ENCODE measurements at places on chromosomes 7 and 10.
A peak's percentile ranks its signal among the peaks of the same experiment; 100 is the strongest.

DNA sequence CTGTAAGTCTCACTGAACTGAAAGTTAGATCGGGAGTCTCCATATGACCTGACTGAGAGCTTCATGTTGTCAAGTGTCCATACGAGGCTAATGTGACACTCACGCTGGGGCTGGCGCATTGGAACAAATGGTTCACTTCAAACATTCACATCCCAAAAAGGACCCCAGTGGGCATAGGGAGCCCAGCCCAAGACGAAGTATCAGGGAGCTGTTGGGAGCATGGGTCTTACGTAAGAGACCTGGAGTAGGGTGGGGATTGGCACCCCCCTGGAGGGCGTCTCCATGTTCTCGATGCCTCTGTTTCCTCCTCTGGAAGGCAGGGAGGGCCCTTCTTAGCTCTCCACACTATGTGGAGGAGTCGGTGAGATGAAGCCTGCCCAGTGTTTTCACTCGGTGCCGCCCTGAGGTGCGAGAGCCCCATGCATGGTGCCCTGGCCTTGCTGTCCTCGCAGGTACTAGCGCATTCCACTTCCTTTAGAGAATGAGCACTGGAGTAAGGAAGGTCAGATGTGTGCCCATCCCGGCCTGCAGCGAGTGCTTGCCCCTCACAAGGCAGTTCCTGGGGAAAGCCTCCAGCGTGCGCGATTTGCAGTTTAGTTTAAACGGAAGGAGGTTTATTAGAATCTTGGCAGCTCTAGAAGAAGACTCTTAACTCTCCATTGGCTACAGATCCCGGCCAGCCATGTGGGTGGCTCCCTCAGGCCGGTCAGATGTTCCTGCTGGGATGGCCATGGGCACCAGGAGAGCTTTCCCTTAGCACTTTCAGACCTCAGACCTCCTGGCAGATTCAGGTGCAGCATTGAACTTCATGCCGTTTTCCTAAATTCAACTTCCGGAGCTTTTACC, 64.4 kb downstream of the PTPRE start:
- DNase-seq: no peak

DNA sequence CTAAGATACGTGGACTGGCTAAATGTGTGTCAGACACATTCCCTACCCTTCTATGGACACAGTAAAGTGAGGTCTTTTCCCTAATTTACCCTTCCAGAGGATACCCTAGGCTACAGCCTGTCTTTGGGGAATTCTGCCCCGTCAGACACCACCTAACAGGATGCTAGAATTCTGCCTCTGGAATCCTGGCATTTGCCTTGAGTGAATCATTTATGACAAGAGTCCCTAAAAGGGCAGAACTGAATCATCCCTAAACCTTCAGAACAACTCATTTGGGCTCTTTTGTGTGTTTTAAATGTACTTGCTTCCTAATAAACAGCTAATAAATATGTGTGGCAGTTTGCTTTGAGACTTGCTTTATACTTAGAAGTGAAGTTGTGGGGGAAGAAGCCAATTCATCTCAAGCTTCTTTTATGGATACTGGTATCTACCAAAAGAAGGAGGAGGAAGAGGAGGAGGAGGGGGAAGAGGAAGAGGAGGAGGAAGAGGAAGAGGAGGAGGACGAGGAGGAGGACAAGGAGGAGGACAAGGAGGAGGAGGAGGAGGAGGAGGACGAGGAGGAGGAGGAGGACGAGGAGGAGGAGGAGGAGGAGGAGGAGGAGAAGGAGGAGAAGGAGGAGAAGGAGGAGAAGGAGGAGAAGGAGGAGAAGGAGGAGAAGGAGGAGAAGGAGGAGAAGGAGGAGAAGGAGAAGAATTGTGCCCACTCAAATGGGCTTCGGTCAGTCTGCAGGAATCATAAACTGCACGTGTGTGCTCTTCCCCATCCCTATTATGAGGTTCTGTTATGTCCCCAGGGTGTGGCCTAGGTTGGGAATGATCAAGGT, 27.1 kb downstream of the PARP12 start:
- DNase-seq: peak; percentile 67

DNA sequence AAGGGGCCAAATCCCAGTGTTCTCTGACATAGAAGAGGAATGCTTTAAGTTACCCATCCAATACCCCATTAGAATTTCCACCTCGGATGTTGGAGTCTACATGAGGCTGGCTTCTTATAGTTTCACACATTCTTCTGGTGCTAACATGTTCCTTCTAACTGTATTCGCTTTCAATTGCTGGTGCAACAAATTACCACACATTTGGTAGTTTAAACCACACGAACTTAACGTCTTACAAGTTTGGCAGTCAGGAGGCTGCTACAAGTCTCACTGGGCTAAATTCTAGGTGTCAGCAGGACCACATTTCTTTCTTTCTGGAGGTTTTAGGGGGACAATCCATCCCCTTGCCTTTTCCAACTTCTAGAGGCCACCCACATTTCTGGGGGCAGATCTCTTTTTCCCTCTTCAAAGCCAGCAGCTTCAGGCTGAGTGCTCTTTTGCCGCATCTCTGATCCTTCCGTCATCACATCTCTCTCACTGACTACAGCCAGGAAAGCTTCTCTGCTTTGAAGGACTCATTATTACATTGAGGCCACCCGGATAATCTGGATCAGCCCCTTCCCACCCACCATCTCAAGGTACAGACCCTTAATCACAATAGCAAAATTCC, 5.1 kb upstream of the MACC1 start:
- DNase-seq: no peak

- no peak for DNase-seq
Measured at GRCh38 chr7:88218429-88218745, 1.5 kb downstream of the SRI start.

GRCh38 chr10:6151087-6151977, 51.4 kb upstream of the PFKFB3 start:
- peak; percentile 61 for DNase-seq

DNA sequence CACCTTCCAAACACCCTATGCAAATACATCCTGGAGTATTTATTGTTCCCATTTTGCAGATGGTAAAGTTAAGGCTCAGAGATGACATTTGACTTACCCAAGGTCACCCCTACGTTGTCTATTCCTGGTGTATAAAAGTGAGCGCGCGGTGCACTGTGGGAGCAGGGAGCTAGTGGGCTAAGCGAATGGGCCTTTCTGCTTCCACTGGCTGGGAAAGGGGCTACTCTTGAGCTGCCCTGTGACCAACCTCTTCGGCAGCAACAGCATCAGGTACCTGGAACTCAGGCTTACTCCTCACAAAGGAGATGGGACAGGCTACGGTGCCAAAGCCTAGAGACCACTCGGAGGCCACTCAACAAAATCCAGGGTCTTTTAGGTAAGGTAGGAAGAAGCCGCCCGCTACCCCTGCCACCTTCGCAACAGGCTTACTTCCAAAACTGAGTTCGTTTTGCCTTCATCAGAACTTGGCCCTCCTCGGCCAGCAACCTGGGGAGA, 2.4 kb downstream of the PTF1A start:
- DNase-seq: no peak

GRCh38 chr10:86888585-86889381, 68.6 kb downstream of the MMRN2 start:
- peak; percentile 60 for DNase-seq

DNA sequence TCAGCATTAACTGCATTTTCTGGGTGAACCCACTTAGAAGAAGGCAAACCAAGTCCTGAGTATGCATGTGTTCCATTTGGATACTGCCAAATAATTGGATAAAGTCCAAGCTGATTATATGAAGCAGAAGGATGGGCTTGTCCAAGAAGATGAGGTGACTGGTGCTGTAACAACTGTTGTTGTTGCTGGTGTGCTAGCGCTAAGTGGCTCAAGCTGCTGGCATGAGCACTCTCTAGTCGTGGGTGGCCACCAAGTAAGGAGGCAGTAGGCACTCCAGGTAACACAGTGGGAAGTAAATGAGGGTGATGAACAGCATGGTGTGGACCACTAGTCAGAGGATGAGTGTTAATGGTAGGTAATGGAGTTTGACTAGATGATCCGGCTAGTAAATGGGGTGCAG, 80.4 kb downstream of the NRBF2 start:
- no peak for DNase-seq

DNA sequence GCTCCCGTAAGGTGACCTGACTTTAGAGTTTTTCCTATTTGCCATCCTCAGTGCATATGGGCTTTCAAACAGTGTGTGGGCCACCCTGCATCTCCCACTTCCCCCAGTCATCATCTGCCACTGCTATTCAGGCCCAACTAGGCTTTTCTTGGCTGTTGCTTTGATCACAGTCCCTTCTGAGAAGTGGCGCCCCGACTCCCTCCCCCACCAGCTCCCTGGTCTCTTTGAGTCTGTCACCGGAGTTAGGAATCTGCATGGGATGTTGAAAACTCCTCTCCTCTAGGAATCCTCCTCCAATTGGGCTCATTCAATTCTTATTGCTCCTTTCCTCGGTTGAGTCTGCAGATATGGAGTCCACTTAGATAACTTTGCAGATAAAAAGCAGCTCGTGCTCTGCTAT, 32.1 kb downstream of the HIF1AN start:
- no peak for DNase-seq

DNA sequence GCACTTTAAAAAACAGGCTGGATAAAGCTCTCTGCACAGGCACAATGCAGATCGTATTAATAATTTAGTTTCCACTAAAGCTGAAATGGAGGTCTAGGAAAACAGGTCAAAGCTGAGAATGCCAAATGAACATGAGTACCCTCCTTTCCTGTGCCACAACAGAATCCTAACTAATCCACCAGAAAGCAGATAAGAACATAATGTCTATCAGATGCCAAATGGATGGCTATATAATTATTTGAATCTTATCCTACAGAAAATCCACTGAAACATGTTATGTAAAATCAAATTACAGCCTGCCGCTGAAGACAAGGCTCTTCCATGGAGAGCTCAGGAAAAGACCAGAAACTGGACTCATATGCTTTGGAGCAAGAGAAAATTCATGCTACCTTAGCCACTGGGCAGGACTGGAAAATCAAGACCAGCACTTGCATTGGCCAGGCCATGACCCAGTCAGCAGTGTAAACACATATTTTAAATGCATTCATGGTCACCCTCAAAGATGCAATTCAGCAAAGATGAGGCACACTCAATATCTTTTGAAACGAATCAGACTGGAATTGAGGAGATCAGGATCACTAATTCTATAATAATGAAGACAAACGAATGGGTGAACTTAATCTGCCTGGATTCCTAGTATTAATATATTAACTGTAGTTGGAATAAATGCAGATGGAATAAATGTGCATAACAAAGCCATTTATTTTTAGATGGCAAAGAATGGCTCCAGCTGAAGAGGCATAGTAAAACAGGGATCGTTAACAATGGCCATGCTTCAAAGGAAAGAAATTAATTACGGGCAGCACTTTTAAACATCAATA, 13.2 kb downstream of the ANK3 start:
- DNase-seq: no peak

DNA sequence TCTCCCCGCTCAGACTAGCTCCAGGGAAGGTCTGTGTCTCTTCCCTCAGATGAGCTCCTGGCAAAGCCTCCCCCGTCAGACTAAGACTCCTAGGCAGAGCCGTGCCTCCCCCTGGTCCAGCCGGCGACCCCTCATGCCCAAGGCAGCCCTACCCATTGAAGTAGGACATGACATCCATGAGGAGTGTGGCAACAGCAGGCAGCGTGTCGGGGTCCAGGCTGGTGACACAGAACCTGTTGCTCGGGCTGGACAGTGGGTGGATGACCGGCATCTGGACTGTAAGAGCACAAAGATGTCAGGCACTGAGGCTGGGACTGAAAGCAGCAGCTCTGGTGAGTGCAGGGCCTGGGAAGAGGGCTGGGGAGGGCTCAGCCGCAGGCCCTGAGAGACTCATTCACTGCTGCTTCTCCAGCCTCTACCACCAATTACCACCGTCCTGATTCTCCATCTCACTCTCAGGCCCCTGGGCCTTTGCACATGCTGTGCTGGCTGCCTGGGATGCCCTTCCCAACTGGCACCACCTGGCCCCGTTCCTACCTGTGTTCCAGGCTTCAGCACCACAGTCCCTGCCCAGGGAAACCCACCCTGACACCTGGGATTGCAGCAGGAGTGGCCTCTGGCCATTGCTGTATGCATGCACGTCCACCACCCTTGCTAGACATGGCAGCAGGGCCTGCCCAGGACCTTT, 2.8 kb downstream of the PVRIG start:
- DNase-seq: no peak

DNA sequence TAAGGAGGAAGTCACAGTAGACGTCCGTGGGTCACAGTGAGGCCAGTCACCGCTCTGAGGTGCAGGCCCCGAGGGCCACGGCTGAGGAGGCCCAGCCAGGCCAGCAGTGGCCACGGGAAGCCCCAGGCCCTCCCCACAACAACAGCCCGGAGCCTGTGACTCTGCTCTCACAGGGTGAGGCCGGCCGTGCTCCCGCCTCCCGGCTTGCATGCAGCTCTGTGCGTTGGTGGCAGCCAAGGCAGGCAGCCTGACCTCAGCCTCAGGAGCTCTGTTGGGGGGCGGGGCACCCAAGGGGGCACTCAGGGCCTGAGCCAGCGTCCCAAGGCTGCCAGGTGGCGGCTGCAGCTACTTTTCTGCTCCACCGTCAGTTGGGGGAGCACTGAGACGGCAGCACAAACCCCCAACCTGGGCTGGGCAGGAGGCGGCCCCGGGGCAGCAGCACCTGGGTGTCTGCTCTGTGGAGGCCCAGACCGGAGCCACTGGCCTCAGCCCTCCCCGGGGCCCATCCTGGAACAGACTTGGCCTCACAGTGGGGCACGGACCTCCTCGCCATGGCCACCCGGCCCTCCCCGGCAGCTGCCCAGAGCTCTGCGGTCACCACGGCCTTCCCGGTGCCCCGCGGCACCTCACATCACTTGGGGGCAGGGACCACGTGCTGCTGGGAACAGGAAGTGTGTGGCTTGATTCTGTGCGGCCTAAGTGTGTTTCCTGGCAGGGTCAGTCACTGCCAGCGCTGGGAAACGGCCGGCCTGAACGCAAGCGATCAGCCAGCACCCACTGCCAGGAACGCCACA, 13.3 kb downstream of the CYP2W1 start:
- no peak for DNase-seq

Measured in AG10803 (cell line).